GM23248 (cell line): ENCODE measurements at places on chromosomes 6 and 20.

- no peak for DNase-seq
Measured at GRCh38 chr20:49845060-49845459, 32.4 kb downstream of the SLC9A8 start.

GRCh38 chr20:38842026-38842425 lies 36.5 kb downstream of the PPP1R16B start:
- no peak for DNase-seq

DNA sequence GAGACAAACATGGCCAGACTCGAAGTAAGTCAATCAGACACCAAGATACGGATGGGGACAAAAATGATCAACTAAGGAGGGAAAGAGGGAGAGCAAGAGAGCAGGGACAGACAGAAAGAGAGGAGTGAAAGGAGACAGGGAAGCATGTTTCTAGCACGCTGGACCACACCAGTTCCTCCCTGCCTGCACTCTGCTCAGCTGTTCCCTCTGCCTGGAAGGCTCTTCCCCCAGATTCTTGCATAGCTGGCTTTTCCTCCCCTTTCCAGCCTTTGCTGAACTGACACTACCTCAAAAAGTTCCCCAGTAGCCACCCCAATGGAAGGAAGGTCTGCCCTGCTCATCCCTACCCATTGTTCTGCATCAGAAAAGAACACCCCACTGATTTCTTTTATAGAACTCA lies 185.9 kb downstream of the MAFB start:
- no peak for DNase-seq

DNA sequence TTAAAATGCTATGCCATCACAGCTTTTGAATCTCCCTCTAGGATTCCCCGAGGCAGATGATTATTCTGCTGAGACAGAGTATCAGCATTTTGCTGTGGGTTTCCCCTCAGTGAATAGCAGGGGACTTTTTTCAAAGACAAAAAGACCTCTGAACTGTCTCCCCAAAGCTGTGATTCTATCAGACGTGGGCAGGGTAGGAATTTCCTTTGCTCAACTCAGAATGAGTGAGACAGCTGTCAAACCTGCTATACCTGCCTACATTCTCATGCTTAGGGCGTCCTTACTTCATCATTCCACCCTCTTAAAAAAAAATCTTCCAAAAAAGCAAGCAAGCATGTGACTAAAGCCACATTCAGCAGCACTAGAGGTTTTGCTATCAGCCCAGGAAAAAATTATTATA lies 147.6 kb upstream of the FAM83B start:
- no peak for DNase-seq

GRCh38 chr20:14332866-14333265 lies 4.5 kb downstream of the FLRT3 start:
- DNase-seq = no peak

DNA sequence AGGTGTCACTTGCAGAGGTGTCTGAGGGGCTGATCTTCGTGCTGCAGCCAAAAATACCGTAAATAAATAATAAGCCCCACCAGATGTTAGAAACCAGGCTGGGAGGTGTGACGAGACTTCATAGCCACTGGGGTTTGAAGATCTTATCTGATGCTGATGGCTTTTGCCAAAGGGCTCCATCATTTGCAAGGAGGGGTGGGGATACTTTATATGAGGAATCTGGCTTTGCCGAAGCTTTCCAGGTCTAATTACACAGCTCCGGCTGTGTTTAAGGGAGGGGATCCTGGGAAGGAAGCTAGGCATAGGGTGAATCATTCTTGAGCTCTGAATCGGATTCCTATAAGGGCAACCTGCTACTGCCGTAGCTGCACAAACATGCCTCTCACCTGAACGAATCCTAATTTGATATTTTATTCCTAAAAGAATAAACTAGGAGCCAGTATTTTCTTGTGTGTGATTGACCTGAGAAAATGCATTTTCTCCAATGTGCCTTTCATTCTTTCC lies 249.6 kb downstream of the SOD2 start:
- DNase-seq = no peak

- DNase-seq = no peak
Measured at GRCh38 chr20:50202677-50203076, 12.0 kb downstream of the CEBPB start.

GRCh38 chr6:12485226-12485764 lies 195.1 kb downstream of the EDN1 start:
- peak; percentile 27 for DNase-seq

DNA sequence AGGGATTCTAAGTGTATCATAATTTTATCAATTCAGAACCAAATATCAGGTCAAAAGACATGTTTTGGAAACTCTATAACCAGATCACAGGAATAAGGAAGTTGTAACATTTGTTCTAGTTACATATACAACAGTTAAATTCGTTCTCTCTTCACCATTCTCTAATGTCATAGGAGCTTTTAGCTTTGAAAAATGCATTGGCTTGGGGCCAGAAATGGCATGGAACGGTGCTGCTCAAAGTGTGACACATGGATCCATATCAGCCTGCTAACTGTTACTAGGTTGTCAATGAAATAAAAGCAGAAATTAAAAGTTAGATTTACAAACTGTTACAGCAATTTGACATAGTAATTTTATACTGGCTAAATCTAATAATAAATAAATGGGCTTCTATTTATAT lies 120.3 kb downstream of the LCA5 start:
- no peak for DNase-seq

DNA sequence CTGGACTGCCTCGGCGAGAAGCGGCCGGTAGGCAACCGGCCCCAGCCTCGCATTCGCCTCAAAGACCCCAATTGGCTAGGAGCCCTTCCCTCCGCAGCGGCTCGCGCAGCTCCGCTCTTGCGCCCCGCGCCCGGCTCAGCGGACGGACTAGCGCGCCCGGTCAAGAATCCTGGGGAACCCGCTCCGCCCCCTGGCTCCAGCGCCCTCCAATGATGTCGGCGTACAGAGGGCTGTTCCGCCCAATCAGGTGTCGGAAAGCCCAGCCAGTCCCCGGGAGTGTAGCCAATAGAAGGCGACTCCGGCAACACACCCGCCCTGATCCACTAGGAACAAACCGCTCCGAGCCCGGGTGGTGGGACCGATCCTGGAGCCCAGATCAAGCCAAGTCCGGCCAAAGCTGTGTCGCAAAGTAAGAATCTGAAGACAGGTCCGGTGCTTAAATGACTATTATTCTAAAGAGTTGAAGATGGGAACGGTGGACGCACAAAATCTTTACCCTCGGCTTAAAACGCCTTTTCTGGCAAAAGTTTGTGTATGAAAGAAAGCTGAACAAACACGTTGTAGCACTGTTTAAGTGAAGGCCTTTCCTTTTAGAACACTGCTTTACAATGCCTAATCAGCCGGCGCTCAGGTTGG lies 132.2 kb downstream of the OGFRL1 start:
- DNase-seq = peak; percentile 99

DNA sequence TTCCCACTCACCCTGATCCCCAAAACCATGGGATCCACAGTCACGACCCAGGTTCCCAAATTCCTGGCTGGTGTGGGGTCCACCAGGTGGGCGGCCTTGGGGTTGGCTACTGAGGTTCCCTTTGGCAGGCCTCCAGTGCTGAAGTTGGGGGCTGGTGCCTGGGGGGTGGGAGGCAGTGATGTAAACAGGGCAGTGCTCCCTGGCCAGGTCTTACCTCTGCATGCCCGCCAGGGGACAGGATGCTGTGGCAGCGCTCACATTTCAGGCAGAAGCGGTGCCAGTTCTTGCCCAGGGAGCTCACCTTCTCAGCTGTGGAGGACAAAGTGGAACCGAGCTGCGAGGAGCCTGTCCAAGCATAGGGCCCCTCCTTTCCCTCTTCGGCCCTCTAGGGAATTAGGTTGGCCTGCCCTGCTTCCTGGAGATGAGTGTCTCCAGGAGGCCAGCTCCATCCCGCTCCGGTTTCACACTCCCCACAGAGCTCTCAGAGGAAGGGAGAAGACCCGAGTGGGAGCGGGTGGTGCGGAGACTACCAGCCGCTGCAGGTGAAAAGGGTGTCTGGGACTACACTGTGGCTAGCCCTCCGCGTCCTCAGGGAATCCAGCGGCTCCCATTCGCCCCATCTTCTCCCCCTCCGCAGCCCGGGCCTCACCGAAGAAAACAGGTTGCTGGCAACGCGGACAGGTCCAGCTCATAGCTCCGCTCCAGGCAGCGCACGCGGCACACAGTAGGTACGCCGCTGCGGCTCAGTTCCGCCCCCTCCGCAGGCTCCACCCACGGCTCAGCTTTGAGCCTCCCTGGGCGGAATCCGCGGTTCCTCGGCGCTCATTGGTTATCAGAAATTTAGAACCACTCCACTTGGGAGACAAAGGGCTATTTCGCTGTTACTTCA lies at the start of gene CRIP3:
CRIP3 (minus strand) TSS at position 726 of the 889 bp plus-strand sequence; CDS start at position 692, 34 bp downstream.
- DNase-seq = peak; percentile 80

DNA sequence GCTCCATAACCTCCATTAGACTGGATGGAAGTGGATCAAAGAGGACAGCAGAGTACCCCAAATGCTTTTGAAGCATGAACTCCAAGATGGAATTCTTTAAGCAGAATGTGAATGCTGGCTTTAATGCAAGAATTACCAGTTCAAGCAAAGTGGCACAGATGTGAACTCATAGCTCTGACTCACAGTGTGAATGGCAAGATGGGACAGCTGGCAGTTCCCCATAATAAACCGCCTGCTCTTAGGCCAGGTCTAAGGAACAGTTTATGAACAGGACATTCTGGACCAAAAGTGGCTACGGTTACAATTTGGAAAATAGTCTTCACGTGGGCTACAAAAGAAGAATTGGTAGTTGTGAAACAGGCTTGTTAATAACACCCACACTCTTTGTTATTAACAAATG lies 76.5 kb downstream of the SPTLC3 start:
- DNase-seq = peak; percentile 12

DNA sequence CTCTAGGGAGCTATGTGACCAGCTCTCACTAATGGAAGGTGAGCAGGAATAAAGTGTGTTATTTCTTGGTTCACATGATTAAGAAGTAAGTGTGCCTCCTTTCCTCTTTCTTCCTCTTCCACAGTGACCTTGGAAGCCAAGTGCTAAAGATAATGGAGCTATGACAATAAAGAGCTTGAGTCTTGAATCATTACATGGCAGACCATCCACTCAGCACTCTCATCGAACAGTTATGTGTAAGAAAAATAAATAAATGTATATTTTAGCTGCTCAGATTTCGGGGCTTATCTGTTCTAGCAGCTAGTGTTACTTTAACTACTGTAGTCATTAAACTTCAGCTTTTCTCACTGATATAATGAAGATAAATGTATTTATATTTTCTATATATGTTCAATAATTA lies 72.9 kb downstream of the HDGFL1 start:
- no peak for DNase-seq

- DNase-seq = no peak
Measured at GRCh38 chr6:161138543-161139303, 135.1 kb downstream of the AGPAT4 start.

DNA sequence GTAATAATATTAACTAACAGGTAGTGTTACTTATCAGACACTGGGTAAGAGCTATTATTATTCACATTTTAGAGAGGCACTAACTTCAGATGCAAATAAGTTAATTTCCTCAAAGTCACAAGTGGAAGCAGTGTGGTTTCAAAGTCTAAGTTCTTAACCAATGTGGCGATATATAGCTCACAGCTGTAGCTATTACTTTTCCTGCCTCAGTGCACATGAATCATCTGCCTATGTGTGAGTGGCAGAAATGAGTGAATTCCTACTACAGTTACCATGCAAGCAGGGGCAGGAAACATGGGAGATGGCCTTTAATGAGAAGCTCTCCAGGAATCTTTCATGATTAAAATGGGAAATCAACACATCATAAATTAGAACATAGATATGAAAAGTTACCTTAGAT lies 126.2 kb upstream of the EYA4 start:
- DNase-seq = no peak

GRCh38 chr6:43016176-43016942 lies 2.3 kb downstream of the KLHDC3 start:
- DNase-seq = no peak

GRCh38 chr6:34205466-34205865 lies 31.2 kb upstream of the HMGA1 start:
- peak; percentile 29 for DNase-seq

DNA sequence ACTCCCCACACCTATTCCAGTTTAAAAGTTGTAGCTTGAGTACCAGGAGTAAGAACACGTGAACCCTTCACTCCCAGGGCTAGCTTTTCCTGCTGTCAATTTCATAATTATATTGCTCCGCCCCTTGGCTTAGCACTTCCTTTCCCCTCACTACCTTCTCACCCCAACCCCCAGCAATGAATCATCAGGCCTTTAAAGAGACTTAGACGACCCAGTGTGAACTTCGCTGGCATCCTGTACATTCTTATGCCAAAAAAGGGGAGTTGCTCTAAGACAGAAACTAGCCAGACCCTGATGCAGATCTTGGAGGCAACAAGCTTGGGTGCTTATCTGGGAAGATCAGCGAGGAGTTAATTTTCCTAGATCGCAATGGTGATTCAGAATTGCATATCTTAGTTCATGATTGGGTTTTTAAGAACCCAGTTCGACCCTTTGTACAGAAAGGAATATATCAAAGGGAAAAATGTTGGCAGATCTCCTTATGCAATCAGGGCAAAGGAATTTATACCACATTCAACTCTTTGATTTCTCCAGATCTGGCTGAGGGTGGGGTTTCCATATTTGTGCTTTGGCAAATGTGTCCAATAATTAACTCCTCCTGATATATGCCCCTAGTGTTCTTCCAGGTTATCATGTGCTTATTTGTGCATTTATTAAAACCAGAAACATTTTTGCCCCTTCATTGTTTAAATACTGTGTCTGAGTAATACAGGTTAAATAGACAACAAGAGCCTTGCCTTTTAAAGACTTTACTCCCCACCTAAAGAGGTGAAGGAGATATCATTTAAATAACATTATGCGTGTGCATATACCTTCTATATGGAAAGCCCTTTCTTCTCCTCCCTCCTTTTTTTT lies 8.1 kb upstream of the ATXN1 start:
- peak; percentile 92 for DNase-seq

DNA sequence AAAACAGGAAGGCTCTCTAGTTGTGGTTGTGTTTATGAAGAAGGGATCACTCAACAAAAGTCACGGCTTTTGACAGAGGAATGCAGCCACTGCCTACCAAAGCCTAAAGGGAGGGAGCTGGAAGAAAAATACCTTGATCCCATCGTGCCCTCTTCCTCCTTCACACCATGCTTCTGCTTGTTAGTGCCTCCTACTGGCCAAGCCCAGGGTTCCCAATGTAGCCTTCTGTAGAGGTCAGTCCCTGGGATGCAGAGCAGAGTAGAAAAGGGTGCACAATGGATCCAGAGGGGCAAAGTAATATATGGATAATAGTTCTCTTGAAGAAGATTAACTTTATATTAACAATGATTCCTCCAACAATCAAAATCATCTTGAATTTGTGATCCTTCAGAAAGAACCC lies 293.5 kb upstream of the FERMT1 start:
- no peak for DNase-seq

DNA sequence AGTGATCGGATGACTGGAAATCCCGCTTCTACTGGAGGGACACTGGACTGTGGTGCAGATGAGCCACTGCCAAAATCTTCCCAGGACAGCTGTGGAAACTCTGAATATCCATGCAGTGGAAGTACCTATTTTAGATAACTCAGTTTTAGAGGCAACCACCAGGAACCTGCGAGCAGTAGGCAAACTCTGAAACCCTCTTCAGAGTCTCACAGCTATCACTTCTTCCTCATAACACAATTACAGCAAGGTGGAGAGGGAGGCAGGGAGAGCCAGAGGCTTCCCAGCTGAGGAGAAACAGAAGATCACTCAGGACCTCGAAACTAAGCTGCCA lies 322.8 kb upstream of the NT5E start:
- no peak for DNase-seq

GRCh38 chr6:84193114-84193708 lies 34.2 kb downstream of the CEP162 start:
- DNase-seq = peak; percentile 86

- no peak for DNase-seq
Measured at GRCh38 chr6:5532941-5533340, 271.6 kb downstream of the FARS2 start.

GRCh38 chr6:27176523-27177484 lies 70.7 kb upstream of the PRSS16 start:
- DNase-seq = peak; percentile 67
